Cortex of kidney (tissue), 1 donor: ENCODE measurements at places on chromosomes 6 and 20.

GRCh38 chr6:16334671-16335070, 96.3 kb downstream of the GMPR start:
- DNase-seq, result no peak

DNA sequence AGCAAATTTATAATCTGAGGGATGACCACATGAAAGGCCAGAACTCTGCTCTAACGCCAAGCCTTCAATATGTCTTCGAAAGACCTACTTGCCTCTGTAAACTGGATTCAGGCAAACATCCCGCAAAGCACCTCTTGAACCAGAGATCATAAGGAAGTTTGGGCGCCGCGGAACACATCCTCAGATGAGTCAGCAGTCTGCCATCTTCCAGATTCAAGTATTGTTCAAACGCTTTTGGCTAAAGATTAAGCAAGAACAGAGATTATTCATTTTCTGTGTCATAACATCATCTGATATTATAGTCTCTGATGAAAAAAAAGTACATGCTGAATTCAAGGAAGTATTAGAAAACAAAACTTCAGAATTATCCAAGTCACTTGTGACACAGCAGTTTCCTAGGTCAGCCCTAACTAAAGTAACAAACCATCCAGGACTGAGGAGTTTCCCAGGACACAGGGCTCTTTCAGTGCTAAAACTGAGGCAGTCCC, 20.8 kb downstream of the TBC1D7 start:
- DNase-seq, result no peak

DNA sequence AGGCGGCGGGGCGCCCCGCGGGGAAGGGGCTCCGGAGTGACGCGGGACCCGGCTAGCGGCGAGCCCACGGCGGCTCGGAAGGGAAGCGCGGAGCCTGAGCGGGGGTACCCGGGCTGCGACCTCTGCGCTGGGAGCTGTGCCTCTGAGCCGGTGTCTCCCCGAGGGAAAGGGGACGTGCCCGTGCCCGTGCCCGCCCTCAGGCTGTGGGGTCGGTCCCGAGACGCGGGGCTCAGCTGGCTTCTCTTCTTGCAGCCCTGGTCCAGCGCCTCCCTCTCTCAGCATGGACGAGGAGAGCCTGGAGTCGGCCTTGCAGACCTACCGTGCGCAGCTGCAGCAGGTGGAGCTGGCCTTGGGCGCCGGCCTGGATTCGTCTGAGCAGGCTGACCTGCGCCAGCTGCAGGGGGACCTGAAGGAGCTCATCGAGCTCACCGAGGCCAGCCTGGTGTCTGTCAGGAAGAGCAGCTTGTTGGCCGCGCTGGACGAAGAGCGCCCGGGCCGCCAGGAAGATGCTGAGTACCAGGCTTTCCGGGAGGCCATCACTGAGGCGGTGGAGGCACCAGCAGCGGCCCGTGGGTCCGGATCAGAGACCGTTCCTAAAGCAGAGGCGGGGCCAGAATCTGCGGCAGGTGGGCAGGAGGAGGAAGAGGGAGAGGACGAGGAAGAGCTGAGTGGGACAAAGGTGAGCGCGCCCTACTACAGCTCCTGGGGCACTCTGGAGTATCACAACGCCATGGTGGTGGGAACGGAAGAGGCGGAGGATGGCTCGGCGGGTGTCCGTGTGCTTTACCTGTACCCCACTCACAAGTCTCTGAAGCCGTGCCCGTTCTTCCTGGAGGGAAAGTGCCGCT, 686 bp downstream of the ZGPAT start:
- DNase-seq, result no peak

- DNase-seq, result no peak
Observed at GRCh38 chr20:18773566-18773965, 40.0 kb upstream of the SCP2D1 start.

DNA sequence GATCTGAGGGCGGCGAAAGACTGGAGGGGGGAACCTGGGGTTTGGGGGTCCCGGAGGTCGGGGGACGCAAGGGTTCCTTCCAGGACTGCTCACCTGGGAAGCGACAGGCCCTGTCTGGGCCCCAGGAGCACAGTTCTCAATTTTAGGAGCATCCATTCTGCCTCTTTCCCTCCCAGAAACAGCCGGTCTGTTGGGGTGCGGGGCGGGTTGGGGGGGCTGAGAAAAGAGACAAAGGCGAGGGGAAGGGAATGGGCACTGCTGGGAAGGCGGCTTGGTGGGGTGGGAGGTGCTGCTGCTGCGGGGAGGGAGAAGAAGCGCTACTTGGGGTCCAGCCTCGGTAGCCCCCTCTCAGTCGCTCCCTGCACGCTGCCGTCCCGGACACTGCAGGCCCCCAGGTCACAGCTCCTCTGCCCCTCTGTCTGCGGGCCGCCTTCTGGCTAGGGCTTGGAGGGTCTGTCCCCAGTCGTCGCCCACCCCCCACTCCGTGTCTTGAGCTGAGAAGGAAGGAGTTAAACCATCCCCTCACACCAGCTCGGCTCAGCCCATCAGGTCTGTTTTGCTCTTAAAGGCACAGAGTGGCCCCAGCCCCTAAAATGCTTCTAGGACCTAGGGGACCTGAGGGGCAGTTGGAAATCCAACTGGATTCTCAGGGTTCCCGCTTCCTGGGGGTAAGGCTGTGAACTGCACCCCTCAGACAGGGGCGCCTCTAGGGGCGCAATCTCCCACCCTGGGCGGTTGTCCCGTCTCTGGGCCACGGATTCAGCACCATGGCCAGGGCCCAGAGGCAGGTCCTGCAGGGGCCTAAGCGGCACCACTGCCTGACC, 690 bp downstream of the GDAP1L1 start:
- DNase-seq, result no peak

- no peak for DNase-seq
Observed at GRCh38 chr6:136111831-136112230, 138.3 kb downstream of the MTFR2 start.

DNA sequence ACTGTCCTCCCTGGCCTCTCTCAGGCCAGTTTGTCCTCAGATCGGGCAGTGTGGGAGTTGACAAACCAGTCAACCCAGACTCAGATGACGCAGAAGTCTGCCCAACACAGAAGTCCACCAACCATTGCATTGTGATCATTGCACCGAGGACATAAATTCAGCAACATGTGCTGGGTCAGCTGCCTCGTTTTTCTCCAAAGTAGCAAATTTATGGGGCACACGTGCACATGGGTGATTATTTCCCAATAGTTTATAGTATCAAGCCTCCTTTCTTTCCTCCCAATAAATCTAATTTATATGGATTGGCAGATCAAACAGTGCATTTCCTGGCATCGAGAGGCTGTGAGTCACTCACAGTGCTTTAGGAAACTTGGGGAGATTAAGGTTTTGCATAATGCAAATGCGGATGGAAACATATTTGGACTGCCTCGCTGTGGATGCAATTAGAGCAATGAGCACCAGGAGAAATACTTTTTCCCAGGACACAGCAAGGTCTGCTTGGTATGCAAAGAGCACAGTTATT, 413.7 kb upstream of the SULF2 start:
- DNase-seq, result no peak

- no peak for DNase-seq
Observed at GRCh38 chr20:44627364-44628010, 24.0 kb downstream of the ADA start.

- no peak for DNase-seq
Observed at GRCh38 chr20:2606507-2607006, 45.9 kb upstream of the NOP56 start.

GRCh38 chr6:16684896-16685554, 76.2 kb downstream of the ATXN1 start:
- no peak for DNase-seq

GRCh38 chr6:53715434-53715833, 49.9 kb upstream of the KLHL31 start:
- no peak for DNase-seq

DNA sequence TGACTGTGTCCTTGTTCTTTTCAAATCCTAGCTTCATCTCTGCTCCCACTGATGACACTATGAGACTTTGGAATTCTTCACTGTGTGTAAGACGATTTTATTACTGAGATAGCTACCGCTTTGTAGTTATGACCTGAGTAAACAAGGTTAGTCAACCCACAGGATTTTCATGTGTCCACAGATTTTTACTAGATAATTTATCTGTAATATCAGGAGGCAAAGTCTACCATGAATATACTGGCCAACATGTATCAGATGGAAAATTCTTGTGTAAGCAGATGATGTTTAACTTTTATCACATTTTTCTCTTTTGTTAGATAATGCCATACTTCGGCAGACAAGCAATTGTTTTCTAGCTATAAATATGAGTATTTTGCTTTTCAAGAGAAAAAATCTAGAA, 119.8 kb downstream of the SGK1 start:
- no peak for DNase-seq

GRCh38 chr6:115577270-115577669, 483.4 kb downstream of the FRK start:
- DNase-seq, result no peak

- DNase-seq, result no peak
Observed at GRCh38 chr6:163878698-163879097, 464.2 kb downstream of the QKI start.

DNA sequence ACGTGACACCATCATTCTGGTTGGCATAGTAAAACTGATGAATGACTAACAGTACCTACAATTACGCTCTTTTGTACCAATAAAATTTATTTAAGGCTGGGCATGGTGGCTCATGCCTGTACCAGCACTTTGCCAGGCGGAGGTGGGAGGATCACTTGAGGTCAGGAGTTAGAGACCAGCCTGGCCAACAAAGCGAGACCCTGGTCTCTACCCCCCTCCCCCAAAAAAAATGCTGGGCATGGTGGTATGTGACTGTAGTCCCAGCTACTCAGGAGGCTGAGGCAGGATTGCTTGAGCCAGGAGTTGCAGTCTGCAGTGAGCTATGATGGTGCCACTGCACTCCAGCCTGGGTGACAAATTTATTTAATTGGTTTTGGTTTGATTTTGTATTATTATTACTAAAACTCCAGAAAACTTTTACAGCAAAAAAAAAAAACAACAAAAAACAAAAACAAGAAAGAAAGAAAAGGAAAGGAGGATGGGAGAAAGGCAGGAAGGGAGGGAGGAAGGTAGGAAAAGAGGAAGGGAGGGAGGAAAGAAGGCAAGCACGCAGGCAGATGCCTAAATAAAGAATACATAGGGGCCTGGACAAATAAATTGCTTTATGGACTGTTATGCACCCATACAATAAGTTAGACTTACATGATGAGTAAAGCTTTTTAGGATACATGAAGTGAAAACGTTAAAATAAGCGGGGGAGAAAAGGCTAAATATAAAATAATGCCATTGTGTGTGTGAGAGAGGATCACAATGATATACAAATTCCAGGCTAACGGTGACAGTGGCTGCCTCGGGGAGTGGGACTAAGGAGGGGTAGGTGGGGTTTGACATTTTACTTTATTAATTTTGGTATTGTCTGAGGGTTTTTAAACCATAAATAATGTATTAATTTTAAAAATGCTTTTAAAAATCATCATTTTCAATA, 682 bp upstream of the ZSCAN9 start:
- no peak for DNase-seq

- DNase-seq, result no peak
Observed at GRCh38 chr6:170082531-170083187, 208.2 kb downstream of the DLL1 start.

DNA sequence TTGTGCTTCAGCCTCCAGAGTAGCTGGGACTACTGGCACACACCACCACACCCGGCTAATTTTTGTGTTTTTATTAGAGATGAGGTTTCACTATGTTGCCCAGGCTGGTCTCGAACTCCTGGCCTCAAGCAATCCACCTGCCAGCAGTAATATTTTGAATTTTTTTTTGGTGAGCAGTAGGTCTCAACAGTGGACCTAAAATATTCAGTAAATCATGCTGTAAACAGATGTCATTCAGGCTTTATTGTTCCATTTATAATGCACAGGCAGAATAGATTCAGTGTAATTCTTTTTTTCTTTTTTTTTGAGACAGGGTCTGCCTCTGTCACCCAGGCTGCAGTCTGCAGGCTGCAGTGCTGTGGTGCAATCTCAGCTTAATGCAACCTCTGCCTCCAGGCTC, 69.7 kb downstream of the NCOA3 start:
- no peak for DNase-seq

GRCh38 chr6:3849681-3850450, 693 bp downstream of the FAM50B start:
- no peak for DNase-seq

- DNase-seq, result no peak
Observed at GRCh38 chr6:122114717-122115116, 284.7 kb upstream of the HSF2 start.

GRCh38 chr6:23524548-23524947, 601.5 kb upstream of the NRSN1 start:
- no peak for DNase-seq

- no peak for DNase-seq
Observed at GRCh38 chr20:44746367-44747165, 901 bp downstream of the KCNK15 start.

DNA sequence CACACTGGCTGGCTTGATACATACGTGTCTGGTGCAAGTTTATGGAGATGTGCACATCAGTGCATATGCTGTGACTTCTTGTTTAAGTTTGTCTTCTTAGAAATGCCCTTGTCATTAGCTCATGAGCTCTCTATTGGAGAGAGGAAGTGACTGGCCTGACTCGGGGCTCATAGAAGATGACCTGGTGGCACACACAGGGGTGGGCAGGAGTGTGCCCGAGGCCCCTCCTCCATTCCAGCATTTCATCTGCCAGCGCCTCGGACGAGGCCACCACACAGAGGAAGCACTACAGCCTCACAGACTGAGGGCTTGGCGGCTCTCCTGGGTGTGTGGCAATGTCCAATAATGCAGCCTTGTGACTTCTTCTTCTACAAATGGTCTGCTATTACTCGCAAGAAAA, 109.7 kb downstream of the FAM120B start:
- no peak for DNase-seq

- no peak for DNase-seq
Observed at GRCh38 chr6:34071884-34072379, 74.0 kb downstream of the GRM4 start.

DNA sequence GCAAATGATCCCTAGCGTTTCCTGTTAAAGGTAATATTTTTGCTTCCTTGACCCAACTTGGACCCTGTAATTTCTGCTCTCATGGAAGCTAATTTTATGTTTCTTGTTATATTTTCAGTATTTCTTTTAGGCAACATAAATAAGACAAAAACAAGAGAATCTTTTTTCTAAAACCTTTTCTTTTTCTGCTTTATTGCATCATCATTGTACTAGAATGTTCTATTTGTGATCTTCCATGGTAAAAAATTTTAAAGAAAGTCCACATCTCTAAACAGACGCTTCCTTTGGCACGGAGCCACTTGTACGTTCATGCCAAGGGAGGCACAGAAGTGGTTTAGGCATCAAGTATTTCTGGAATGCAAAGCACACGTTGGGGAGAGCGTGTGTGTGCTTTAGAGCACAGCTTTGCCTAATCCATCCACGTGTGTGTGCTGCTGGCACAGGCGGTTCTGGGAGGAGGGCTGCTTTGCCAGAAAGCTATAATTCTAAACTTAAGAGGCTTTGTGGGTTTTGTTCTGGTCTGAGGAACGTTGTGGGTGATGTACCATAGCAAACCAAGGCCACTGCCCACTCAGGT, 98.3 kb downstream of the SASH1 start:
- no peak for DNase-seq

GRCh38 chr20:58109126-58109880, 119.2 kb downstream of the ANKRD60 start:
- DNase-seq, result no peak

DNA sequence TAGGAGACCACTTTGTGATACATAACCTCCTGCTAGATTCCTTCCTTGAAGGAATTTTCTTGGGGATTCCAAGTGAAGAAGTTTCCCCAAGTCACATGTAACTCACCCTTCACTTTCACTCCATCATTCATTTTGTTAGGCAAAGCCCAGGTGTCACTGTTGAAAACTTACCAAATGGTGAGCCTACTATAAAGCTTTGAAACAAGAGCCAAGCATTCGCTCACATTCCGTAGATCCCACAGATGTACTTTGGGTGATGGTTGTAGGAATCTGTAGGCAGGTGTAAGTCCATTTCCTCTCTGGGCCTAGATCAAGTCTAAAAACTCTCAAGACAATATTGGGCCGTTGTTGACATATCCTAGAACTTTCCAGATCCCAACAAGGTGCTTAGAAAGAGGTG, 74.1 kb downstream of the PRDM1 start:
- no peak for DNase-seq
